RPMI7951 (cell line): ENCODE measurements at places on chromosomes 1 and 21.

DNA sequence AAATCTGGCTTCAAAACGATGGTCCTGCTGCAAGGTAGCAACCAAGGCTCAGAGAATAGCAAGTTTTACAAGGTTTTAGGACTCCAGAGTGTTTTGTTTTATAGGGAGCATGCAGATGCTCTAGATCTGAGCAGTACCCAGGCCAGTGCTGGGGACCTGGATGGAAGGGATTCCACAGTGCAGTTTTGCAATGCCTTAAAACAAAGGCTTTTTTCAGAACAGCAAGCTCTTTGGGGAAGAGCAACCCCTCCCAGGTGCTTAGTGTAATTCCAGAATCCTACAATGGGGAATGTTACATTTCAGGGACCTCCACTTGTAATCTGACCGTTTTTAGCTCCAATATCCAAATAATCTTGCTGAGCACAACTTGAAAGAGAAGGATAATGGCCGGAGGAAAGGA is 6.7 kb downstream of the ROR1 start:
- DNase-seq = no peak

- DNase-seq = no peak
These were observed 109.5 kb downstream of the TBX15 start for GRCh38 chr1:118878661-118879060.

DNA sequence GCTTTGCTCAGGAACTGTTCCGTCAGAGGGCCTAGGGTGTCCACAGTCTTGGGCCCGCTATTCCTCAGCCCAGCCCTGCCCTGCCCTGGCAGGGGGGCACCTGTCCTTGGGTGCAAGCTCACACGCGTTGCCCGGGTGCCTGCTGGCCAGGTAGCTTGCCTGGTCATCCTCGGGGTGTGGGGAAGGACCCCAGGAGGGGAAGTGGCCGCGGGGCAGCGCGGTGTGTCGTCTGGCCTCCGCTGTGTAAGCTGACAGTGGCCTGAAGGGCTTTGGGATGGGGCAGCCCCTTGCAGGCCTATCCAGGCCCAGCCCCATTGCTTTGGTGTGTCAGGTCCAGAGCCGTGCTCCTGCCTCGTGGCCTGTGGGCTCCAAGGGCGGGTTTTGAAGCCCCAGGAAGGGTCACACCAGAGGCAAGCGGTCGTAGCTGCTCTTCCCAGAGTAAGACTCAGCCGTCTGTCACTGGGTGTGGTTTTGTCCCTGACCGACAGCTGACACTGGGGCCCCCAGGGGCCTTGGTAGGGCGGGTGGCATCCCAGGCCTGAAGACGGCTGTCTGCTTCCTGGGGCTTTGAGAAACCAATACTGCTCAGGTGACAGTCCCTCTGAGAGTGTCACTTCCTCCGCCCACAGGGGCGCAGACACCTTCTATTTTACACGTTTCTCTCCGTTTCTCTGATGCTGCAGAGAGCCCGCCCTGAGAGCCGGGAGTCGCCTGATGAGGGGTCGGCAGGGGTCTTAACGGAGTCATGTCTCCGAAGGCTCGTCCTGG is 72.1 kb downstream of the SKI start:
- DNase-seq = peak; percentile 53

DNA sequence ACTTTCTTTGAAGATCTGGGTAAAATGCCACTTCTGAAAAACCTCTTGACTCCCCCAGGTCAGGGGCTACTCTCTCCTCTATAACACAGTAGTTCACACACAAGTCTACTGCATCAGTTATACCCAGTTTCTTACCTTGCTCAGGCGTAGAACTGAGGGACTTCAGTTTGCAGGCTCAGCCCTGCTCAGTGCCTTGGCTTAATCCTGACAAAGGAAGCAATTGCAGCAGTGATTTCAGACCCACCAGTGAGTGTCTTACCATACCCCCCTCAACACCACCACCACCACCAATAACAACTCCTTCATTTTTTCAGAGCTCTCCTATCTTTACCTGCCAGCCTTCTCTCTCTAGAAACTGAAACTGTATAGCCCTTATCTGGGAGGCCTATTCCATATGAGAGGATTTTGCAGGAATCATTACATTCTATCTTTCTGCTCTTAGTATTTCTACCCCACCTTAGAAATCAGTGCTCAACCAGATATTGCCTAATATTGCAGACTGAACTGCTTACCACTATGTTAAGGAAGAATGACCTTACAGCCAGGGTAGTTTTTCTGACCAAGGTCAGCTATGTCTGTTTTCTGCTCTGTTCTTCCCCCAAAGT is 105.5 kb upstream of the S1PR1 start:
- no peak for DNase-seq

DNA sequence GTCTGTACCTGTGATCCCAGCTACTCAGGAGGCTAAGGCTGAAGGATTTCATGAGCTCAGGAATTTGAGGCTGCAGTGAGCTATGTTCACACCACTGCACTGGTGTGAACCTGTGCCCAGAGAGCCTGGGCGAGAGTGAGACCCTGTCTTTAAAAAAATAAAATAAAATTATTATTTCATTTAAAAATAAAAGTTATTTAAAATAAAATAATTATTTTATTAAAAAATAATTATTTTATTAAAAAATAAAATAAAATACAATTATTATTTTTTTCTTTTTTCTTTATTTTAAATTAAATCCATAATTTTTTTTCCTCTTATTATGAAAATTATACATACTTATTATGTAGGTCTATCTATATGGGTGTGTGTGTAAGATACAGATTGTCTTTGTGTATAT is 53.6 kb downstream of the LHX9 start:
- DNase-seq = no peak

DNA sequence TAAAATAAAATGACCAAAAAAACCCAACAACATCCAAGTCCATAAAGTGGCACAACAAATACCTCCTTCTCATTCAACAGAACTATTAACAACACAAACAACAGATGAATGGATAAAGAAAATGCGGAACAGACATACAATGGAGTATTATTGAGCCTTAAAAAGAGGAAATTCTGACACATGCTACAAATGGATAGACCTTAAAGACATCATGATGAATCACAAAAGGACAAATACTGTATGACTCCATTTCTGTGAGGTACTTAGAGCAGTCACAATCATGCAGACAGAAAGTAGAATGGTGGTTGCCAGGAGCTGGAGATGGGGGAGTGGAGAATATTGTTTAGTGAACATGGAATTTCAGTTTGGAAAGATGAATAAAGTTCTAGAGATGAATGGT is 42.6 kb downstream of the EYA3 start:
- peak; percentile 8 for DNase-seq

DNA sequence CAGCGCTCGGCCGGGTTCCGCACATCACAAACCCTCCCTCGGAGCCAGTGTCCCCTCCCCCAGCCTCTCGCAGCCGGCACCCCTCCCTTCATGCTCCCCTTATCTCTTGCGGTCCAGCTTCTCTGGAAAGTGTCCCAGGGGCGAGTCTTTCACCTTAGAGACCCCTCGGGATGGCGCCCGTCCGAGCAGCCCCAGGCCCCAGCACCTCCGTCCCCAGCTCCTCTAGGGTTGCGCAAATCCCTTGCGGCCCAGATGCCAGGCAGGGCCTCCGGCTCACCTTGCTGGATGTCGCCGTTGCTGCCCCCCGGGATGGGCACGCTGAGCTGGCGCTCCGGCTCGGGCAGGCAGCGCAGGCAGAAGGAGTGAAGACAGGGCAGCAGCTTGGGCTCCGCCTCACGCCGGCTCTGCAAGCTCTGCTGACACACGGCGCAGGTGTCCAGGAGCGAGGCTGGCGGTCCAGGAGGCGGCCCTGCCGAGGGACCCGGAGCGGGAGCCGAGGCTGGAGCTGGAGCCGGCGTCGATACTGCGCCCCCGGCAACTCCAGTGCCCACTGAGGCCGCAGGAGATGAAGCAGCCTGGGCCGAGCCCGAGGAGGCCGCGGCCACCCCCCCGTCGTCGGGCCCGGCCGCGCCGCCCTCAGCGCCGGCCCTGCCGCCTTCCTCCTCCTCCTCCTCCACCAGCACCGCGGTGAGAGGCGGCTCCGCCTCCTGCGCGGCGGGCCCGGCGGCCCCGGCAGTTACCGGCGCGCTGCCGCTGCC is 550 bp downstream of the TRIM33 start:
- peak; percentile 61 for DNase-seq

DNA sequence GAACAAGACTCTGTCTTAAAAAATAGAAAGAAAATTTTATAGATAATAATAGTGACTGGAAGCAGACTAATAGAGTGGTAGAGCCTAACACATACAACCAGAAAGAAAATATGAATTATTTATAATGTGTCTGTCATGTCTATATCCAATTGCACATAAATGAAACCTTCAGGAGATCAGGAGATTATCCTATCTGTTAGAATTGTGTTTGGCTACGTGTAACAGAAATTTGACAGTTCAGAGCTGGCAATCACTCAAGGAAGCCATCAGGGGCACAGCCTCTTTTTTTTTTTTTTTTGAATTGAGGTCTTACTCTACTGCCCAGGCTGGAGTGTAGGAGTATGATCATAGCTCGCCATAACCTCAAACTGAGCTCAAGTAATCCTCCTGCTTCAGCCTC is 157.2 kb downstream of the TGFB2 start:
- DNase-seq = no peak

DNA sequence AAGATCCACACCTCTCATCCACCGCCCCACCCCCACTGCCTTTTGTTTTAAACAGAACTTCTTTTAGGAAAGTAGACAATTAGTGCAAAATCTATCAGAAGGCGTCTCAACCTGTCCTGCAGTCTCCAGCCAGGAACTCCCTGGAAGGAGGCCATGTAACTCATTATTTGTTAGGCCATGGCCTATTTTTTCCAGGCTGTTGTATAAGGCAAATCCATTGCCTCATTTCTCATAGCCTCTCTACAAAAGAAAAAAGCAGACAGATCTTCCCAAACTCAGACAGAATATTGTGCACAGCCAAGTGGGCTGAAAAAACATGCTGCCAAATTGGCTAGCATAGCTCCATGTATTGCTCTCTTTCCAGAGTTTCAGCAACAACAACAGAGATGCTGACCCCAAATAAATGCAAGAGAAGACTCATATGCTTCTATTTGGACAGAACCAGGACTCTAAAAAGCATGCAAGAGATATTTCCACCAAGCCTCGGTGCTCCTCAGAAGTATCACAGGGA is 770.7 kb upstream of the CXADR start:
- no peak for DNase-seq

- no peak for DNase-seq
These were observed 45.3 kb upstream of the SLC5A9 start for GRCh38 chr1:48177257-48177656.

DNA sequence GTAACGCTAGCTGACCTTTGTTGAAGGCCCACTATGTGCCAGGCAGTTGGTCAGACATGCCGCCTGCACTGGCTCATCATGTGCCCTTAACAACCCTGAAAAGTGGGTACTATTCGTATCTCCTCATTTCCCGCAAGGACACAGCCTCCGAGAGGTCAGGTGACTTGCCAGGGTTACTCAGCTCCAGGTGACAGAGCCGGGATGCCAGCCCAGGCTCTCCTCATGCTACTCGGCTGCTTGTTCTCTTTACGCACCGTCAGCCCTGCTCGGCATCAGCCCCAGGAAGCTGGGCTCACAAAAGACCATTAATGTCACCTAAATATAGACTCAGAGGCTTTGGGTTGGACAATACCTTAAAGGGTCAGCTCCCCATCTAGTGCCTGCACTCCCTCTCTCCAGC is 29.0 kb downstream of the GRHL3 start:
- DNase-seq = no peak

GRCh38 chr1:57324388-57324787 is 99.5 kb downstream of the DAB1 start:
- no peak for DNase-seq

DNA sequence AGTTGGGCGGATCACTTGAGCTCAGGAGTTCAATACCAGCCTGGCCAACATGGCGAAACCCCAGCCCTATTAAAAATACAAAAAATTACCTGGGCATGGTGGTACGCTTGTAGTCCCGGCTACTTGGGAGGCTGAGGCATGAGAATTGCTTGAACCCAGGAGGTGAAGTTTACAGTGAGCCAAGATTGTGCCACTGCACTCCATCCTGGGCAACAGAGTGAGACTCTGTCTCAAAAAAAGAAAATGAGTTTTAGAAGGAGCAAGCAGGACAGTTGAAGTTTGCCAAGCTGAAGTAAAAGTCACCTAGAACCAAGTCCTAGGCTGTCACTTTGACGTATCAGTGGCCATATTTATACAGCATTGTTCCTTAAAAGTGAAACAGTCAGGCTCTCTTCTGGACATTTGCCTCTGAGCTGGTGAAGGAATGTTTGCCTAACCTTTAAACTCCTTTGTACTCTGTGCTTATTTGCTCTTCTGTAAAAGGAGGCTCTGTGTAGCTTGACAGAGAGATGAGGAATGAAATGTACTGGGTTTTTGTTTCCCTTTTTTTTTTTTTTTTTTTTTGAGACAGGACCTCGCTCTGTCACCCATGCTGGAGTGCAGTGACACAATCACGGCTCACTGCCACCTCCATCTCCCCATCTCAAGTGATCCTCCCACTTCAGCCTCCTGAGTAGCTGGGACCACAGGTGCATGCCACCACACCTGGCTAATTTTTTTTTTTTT is 2.8 kb downstream of the RAB4A start:
- DNase-seq = no peak

DNA sequence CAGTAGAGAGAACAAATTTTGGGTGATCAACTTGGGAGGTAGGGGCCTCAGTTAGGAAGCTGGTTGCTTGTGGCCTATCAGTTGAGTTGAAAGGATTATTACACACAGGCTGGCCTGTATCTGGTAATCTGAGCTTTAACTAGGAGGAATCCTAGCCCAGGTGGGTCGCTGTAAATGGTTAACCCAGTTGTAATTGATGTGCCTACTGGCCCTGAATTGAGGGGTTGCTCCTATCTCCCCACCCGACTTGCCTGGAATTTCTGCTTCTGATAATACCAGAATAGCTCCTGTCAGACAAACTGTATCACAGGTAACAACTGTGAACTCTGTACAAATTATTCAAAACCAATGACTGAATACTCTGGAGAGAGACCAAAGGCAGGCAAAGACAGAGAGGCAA is 210.4 kb upstream of the RUNX1 start:
- DNase-seq = no peak

DNA sequence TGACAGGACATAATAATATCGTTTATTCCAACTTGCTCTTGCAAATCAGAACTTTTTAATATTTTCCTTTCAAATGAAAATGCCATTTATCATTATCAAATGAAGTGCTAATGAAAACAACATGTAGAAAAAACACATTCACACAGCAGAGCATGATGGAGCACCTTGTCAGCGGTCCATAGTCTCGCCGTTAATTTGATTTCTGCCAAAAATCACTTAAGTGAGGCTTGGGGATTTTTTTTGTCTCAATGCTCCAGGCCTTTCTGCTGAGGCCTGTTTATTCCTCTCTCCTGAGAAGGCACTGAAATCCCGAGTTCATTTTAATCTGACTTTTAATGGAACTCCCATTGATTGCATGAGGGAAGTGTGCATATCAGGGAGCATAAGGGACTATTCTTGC is 122.5 kb downstream of the ELAVL4 start:
- DNase-seq = no peak
